Mucosa of gallbladder (tissue), 1 donor: ENCODE measurements at places on chromosomes 2 and 18. TPM values are rescaled to one million over a fixed set of nuclear protein-coding genes. Genes with fewer than 3 reads are reported as not detected.

The SP140L gene
- total RNA-seq: 19.5 TPM

GRCh38 chr2:45072862-45073237 lies 63.6 kb upstream of the SIX2 start:
- no peak for DNase-seq

The MERTK gene
- total RNA-seq: 20.4 TPM

The RNF125 gene
- total RNA-seq: 6.1 TPM

- DNase-seq: no peak
Measured at GRCh38 chr2:5242751-5243150, 449.4 kb upstream of the SOX11 start.

The UBXN2A gene
- 11.8 TPM for total RNA-seq

DNA sequence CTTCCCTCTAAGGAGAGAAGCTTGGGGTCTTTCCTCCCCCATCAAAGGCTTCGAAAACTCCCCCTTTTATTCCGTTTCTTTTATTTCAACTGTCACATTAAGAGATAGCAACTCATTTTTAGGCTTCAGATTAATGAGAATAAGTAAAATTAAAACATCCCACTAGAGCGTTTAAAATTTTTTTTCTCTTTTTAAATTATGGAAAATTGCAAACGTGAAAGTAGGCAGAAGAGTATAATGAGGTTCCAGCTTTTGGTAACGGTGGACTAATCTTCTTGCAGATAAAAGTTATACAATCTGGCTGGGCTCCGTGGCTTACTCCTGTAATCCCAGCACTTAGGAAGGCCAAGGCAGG lies 21.9 kb upstream of the RMP24 start:
- no peak for DNase-seq

GRCh38 chr2:207525296-207525695 lies 4.5 kb upstream of the CREB1 start:
- no peak for DNase-seq

GRCh38 chr2:228066126-228066798 lies 115.2 kb downstream of the SPHKAP start:
- DNase-seq: no peak

DNA sequence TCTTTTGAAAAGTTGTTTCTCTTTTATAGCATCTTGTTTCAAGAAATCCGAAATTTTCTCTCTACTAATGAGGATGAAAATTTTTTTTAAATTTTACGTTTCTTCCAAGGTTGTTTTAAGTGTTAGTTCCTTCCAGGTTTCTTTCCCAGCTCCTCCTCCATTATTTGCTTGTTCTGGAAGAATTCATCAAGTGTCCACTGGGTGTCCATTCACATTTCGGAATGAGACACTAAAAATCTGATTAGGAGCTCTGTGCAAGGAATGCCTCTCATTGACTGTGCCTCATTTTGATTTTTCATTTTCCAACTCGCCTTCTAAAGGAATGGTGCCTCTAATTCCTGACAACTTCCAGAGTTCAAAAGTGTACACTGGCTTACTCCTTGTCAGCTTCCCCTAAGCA lies 6.1 kb downstream of the SP100 start:
- DNase-seq: no peak

DNA sequence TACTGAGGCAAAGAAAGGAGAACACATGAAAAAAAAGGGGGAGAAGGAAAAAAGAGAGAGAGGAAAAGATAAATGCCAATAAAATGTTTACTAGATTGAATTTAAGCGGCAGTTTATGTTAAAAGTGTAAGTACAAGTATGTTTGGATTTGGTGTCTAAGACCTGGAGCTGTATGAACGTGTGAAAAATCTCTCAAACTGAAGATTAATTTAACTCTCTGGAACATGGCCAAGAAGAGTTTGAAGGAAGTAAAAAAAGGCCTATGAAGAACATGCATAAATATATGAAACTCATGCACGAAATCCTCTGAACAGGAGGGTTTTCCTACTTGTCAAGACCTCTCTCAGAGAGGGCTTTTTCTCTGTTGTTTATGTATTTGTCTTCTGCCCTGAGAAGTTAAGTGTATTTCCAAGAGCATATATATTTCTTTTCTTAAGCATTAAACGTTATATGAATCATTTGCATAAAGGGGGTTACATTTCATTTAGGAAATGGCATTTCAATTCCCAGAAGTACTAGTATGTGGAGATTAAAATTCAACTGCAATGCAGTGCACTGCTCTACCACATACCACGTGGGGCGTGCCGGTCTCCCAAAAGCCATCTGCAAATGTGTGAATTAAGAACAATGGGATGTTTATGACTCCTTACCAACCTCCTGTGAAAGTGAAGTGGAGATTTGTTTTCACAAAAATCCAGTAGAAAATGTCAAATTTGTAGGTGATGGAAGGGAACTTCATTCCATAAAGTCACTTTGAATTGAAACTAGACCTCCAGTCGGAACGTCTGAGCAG lies 281.1 kb upstream of the TRIB2 start:
- no peak for DNase-seq

DNA sequence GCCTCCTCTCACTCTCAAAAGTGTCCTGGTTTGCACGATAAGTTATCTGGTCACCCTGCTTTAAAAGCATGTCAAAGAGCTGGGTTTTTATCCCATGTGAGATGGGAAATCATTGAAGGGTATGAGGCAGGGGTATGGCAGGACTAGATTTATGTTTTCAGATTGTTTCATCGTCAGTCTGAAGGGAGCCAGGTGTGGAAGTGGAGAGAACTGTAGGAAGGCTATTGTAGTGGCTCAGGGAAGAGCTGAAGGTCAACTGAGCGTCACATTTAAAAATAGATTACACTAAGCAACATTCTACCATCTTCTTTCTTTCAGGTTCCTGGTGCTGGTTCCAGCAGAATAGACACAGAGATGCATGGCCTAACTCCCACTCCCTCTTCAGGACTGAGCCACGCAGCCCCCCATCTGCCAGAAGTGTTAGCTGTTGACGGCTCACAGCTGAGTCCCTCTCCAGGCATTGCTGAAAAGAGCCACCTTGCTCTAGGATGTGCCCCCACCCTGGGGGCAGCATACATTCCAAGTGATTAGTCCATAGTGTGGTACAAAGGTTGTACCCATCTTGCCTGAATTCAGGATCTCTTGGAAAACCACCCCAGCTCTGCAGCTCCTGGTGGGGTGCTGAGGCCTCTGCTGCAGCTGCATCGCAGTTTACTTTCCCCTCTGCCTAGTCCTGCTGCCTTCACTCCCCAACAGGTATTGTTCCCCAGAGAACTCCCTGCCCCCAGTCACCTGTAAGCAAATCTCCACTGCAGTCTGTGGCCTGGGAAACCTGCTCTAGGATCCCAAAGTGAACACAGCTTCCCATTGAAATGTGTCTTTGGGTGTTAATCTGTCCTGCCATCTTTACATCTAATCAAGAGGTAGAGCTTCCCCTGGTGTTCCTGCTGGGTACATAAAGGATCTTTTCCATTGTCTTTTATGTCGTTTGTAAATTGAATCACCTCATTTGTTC lies 79.5 kb upstream of the KLF7 start:
- no peak for DNase-seq

GRCh38 chr2:152167065-152167464 lies 8.5 kb downstream of the STAM2 start:
- DNase-seq: no peak

The HOXD10 gene
- not detected for total RNA-seq
